ENCODE measurements at places on chromosomes 4 and X.

DNA sequence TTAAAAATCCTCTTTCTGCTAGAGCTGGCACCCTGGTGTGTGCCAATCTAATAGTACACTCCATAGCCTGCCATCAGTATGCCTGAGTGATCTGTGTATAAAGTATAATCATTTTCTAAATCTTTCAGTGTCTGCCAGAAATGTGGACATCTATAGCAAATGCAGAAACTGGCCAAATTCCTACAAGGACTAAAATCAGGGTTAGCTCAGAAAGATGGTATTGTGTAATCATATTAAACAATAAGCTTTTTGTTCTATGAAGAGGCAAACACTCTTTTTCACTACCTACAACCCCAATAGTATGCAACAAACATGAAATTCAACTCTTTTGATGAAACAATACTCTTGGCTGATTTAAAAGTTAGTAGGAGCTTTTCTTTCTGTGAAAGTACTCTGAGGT is 7.7 kb upstream of the TXLNG start:
- DNase-seq = no peak

GRCh38 chr4:153676486-153676885 is 7.6 kb upstream of the TLR2 start:
- no peak for DNase-seq

GRCh38 chrX:44459501-44459900 is 83.2 kb downstream of the FUNDC1 start:
- DNase-seq = peak; percentile 83

- no peak for DNase-seq
Observed at GRCh38 chrX:8803326-8803725, 2.1 kb upstream of the FAM9A start.

GRCh38 chr4:86675548-86675947 is 81.4 kb downstream of the PTPN13 start:
- DNase-seq = no peak

Data from NCI-H2171 treated with DMSO at 0.1 percent for 48 hours (cell line).